ENCODE measurements at places on chromosomes 12 and 14. TPM values are rescaled to one million over a fixed set of nuclear protein-coding genes. Genes with fewer than 3 reads are reported as not detected.

NTF3 gene
- total RNA-seq: not detected

KRT83 gene
- not detected for total RNA-seq

RPGRIP1 gene
- not detected for total RNA-seq

TC2N gene
- 214 TPM for total RNA-seq

FBRSL1 gene
- 79.3 TPM for total RNA-seq

ANO2 gene
- total RNA-seq: not detected

GRCh38 chr14:96493178-96493577, 9.0 kb upstream of the PAPOLA start:
- H3K27ac ChIP-seq: no peak overlapping the region
- peaks cover 6% of the 10 kb centered on the region for H3K4me1 ChIP-seq
- H3K27me3 ChIP-seq: peaks cover 52% of the 10 kb centered on the region
- peaks cover 6% of the 10 kb centered on the region for H3K36me3 ChIP-seq
- H3K4me3 ChIP-seq: no peak overlapping the region

- no peaks in the 10 kb centered on the region for H3K36me3 ChIP-seq
- no peaks in the 10 kb centered on the region for H3K4me1 ChIP-seq
- DNase-seq: no peak
- H3K27me3 ChIP-seq: peaks cover 5% of the 10 kb centered on the region
Observed at GRCh38 chr12:62679608-62680007, 213.0 kb downstream of the MON2 start.

DNA sequence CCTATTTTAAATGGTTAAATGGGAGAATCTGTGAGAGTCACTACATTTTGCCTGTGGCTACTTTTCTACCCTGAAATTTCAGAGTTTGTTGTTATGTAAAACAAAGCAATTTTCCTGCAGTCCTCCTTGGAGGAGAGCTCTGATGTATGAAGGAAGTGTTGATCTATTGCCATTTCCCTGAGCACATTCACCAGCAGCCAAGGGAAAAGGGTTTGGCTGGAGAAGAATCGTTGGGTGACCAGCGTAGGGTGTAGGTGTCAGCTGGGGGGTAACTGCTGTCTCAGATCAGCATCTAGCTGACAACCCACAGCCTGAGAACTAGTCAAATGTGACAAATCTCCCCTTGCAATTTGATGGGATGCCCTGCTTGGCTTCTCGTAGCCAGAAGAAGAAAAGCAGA, 230.5 kb downstream of the PDZRN4 start:
- no peaks in the 10 kb centered on the region for H3K36me3 ChIP-seq
- DNase-seq: no peak
- H3K4me3 ChIP-seq: no peak overlapping the region

- DNase-seq: no peak
- no peak overlapping the region for H3K27ac ChIP-seq
- H3K36me3 ChIP-seq: no peaks in the 10 kb centered on the region
- no peak overlapping the region for H3K4me3 ChIP-seq
Observed at GRCh38 chr14:46480817-46481216, 170.8 kb downstream of the RPL10L start.

DNA sequence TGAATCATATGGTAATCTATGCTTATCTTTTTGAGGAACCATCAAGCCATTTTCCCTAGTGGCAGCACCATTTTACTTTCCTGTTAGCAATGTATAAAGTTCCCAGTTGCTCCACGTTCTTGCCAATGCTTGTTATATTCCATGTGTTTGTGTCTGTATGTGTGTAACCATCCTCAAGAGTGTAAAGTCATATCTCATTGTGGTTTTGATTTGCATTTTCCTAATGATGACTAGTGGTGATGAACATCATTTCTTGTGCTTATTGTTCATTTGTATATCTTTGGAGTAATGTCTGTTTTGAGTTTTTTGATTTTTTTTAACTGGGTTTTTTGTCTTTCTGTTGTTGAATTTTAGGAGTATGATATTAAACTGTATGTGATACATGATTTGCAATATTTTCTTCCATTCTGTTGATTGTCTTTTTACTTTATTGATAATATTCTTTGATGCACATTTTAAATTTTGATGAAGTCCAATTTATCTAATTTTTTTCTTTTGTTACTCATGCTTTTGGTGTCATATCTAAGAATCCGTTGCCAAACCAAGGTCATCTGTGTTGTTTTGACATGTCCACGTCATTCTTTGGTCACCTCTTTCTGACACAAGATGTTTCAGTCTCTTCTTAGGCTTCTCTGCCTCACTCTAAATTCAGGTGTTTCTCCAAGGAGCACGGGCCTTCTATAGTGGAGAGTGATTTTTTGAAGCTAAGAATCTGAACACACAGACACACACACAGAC, 36.1 kb downstream of the PPHLN1 start:
- peaks cover 4% of the 10 kb centered on the region for H3K36me3 ChIP-seq
- DNase-seq: no peak
- H3K27ac ChIP-seq: peak overlapping the region; percentile 44
- H3K4me1 ChIP-seq: peaks cover 22% of the 10 kb centered on the region

DNA sequence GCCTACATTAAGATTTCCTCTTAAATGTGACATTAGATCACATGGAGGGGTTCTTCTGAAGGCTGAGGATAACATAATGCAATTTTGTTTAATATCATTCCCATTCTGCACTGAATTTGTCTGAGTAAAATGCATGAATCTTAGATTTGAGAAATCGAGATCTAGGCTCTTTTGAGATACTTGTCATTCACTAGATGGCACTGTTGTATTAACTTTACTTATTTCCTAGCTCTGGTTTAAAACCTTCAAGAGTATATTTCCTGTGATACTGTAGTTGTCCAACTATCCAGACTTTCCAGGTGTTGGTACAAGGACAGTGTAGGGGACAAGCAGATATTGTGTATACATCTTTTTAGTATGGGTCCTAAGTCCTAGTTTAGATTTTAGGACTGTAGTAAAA, 91.7 kb upstream of the SEL1L start:
- no peak for DNase-seq
- no peaks in the 10 kb centered on the region for H3K36me3 ChIP-seq
- H3K4me3 ChIP-seq: no peak overlapping the region
- H3K27me3 ChIP-seq: peaks cover 28% of the 10 kb centered on the region

- H3K27ac ChIP-seq: no peak overlapping the region
- H3K4me1 ChIP-seq: no peaks in the 10 kb centered on the region
- no peak for DNase-seq
- no peaks in the 10 kb centered on the region for H3K27me3 ChIP-seq
- H3K36me3 ChIP-seq: no peaks in the 10 kb centered on the region
Observed at GRCh38 chr14:85413836-85414526, 116.0 kb upstream of the FLRT2 start.

- no peak overlapping the region for H3K27ac ChIP-seq
- DNase-seq: no peak
- no peaks in the 10 kb centered on the region for H3K4me1 ChIP-seq
Observed at GRCh38 chr12:87870493-87871460, 158.4 kb downstream of the C12orf50 start.

GRCh38 chr12:122097927-122098756, 19.6 kb downstream of the MLXIP start:
- H3K27ac ChIP-seq: peak overlapping the region; percentile 86
- no peaks in the 10 kb centered on the region for H3K36me3 ChIP-seq
- peaks cover 44% of the 10 kb centered on the region for H3K4me1 ChIP-seq
- no peaks in the 10 kb centered on the region for H3K27me3 ChIP-seq
- H3K4me3 ChIP-seq: peak overlapping the region; percentile 12

- H3K27ac ChIP-seq: no peak overlapping the region
- no peaks in the 10 kb centered on the region for H3K36me3 ChIP-seq
- no peak for DNase-seq
- H3K4me1 ChIP-seq: peaks cover 20% of the 10 kb centered on the region
- H3K27me3 ChIP-seq: no peaks in the 10 kb centered on the region
- no peak overlapping the region for H3K4me3 ChIP-seq
Observed at GRCh38 chr14:72716476-72716875, 177.4 kb downstream of the DPF3 start.

DNA sequence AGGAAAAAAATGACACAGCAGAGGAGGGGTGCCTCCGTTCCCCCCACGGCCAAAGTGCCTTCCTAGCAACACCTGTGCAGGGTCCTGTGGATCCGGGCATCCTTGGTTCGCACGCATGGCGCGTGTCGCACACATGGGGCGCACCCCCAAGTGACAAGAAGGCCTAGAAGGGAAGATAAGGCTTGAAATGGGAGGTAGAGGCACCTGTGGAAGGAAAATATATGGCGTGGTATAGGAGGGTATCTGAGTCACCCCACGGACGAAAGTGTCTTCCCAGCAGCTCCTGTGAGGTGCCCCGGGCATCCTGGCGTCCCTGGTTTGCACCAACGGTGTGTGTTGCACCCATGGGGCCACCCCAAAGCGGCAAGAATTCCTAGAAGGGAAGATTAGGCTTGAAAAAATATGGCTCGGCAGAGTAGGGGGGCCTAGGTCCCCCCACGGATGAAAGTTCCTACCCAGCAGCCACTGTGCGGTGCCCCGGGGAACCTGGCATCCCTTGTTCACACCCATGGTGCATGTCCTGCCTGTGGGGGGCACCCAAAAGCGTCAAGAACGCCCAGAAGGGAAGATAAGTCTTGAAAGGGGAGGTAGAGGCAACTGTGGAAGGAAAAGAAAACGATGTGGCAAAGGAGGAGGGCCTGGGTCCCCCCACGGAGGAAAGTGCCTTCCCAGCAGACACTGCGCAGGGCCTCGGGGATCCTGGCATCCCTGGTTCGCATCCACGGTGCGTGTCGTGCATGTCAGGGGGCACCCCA, 280.0 kb downstream of the ALG10 start:
- no peak overlapping the region for H3K27ac ChIP-seq
- no peaks in the 10 kb centered on the region for H3K27me3 ChIP-seq
- no peak for DNase-seq
- no peak overlapping the region for H3K4me3 ChIP-seq

- no peaks in the 10 kb centered on the region for H3K36me3 ChIP-seq
- no peak overlapping the region for H3K27ac ChIP-seq
- H3K4me1 ChIP-seq: no peaks in the 10 kb centered on the region
- H3K27me3 ChIP-seq: no peaks in the 10 kb centered on the region
- H3K4me3 ChIP-seq: no peak overlapping the region
- no peak for DNase-seq
Observed at GRCh38 chr12:95520816-95521215, 30.5 kb downstream of the USP44 start.

GRCh38 chr12:68159681-68160304, at the start of gene IFNG:
IFNG (minus strand) TSS chr12:68159740; CDS start chr12:68159615, 125 bp downstream.
- DNase-seq: no peak
- peak within 1 kb of the TSS; percentile 19 for H3K27ac ChIP-seq
- no peaks in the 10 kb centered on the region for H3K27me3 ChIP-seq

DNA sequence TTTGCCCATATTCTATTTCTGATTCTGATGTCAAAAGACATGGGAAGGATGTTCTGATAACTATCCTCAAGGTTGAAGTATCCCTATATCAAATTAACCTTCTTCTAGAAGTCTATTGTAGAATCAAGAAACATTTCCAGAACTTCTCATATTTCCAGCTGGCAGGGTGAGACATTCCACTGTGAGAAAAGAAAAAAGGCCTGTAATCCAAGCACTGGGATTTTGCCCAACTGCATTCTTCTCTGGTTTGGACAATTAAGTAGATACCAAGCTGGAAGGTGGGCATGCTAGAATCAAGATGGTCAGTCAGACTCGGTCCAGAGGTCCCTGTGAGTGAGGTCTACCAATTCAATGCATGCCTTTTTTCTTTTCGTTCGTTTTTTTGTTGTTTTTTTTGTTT, 60.9 kb downstream of the MAP3K9 start:
- H3K27me3 ChIP-seq: no peaks in the 10 kb centered on the region
- H3K4me3 ChIP-seq: no peak overlapping the region
- no peak overlapping the region for H3K27ac ChIP-seq
- DNase-seq: no peak

GRCh38 chr12:28937196-28937595, 211.9 kb upstream of the FAR2 start:
- peaks cover 15% of the 10 kb centered on the region for H3K27me3 ChIP-seq
- no peak for DNase-seq
- peaks cover 2% of the 10 kb centered on the region for H3K4me1 ChIP-seq
- H3K4me3 ChIP-seq: no peak overlapping the region

- H3K36me3 ChIP-seq: no peaks in the 10 kb centered on the region
- no peak overlapping the region for H3K4me3 ChIP-seq
- H3K27me3 ChIP-seq: peaks cover 8% of the 10 kb centered on the region
- no peak overlapping the region for H3K27ac ChIP-seq
- DNase-seq: no peak
- peaks cover 4% of the 10 kb centered on the region for H3K4me1 ChIP-seq
Observed at GRCh38 chr12:68912916-68913315, 20.1 kb downstream of the CPM start.

GRCh38 chr12:50749459-50749882, 14.4 kb upstream of the ATF1 start:
- H3K36me3 ChIP-seq: peaks cover 8% of the 10 kb centered on the region
- H3K27me3 ChIP-seq: no peaks in the 10 kb centered on the region
- peak overlapping the region; percentile 6 for H3K27ac ChIP-seq
- DNase-seq: no peak

DNA sequence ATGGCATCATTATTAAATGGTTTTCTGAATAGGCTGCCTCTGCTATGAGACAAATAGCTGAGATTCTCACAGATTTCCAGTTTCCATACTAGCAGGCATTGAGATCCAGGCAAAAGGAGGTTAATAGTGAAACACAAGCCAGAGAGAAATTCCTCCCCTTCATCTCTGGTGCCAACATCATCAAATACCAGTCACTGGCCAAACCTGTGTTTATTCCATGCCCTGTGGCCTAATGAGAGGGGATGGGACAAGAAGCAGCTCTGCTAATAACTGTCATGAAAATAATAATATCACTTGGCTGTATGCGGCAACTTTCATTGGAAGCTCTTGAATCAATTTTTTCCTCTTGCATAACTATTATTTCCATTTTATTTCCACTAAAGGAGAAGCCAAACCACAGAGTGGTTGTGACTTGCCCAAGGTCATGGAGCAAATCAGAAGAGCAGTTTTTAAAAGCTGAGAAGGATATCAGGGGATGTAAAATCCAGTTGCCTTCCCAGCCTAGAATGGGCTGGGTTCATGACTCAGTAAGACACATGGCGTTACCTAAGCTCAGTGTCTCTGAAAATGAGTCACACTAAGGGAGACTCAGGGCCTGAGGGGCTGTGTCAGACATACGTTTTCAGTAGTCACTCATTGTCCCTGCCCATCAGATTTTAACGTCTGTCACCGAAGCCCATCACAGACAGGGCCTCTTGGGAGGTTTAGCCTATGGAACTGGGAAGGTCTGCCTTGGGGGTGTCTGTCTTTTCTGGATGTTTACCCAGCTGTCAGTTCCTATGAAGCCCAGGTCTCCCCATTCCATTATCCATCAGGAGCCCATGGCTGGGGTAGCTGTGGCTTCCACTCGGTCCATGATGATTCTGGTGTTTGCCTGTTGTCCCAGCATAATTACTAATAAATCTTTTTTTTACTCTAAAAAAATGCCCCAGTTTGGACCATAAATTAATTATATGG, 208.8 kb upstream of the EEA1 start:
- DNase-seq: no peak
- peaks cover 16% of the 10 kb centered on the region for H3K4me1 ChIP-seq
- peaks cover 9% of the 10 kb centered on the region for H3K27me3 ChIP-seq
- H3K4me3 ChIP-seq: no peak overlapping the region
- H3K36me3 ChIP-seq: no peaks in the 10 kb centered on the region
